ENCODE measurements at places on chromosomes 4 and X. TPM values are rescaled to one million over a fixed set of nuclear protein-coding genes. Genes with fewer than 3 reads are reported as not detected.

GRCh38 chr4:26764231-26764630, 96.4 kb upstream of the STIM2 start:
- no peaks in the 10 kb centered on the region for H3K4me1 ChIP-seq
- H3K27me3 ChIP-seq = no peaks in the 10 kb centered on the region
- H3K4me3 ChIP-seq = no peak overlapping the region
- no peak for DNase-seq
- H3K27ac ChIP-seq = no peak overlapping the region

GRCh38 chr4:42596918-42597317, 60.0 kb downstream of the ATP8A1 start:
- H3K27me3 ChIP-seq = no peaks in the 10 kb centered on the region
- H3K4me1 ChIP-seq = no peaks in the 10 kb centered on the region
- DNase-seq = no peak
- no peak overlapping the region for H3K4me3 ChIP-seq

DNA sequence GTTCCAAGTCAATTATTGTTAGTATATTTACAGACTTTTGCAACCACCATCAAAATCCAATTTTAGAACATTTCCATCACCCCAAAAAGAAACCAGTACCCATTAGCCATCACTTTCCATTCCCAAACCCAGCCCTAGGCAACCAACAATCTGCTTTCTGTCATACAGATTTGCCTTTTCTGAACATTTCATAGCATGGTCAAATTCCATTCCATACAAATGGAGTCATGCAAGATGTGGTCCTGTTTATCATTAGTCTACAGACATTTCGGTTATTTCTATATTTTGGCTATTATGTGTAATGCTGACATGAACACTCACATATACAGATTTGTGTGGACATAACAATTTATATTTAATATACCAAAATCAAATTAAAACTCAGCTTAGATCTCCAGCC, 508.7 kb downstream of the ZNF674 start:
- no peak overlapping the region for H3K27ac ChIP-seq
- H3K4me3 ChIP-seq = no peak overlapping the region
- H3K36me3 ChIP-seq = no peaks in the 10 kb centered on the region

DNA sequence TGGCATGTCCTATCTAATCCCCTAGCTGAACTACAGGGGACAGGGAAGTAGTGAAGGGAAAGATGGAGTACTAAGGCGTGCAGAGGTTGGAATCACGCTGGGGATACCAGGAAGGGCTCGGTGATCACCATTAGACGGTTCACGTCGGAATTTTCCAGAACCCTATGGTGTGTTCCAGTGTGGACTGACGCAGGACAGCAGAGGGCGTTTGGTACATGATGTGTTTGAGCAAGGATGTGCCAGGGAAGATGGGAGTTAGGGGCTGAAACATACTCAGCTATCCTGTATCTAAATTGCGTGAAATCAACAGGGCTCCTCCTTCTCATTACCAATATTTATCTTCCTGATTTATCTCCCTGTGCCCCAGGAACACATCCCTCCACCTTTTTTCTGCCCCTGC, 33.7 kb downstream of the PRPS2 start:
- no peaks in the 10 kb centered on the region for H3K27me3 ChIP-seq
- H3K36me3 ChIP-seq = no peaks in the 10 kb centered on the region
- H3K4me3 ChIP-seq = no peak overlapping the region
- H3K4me1 ChIP-seq = no peaks in the 10 kb centered on the region
- H3K27ac ChIP-seq = no peak overlapping the region
- DNase-seq = no peak

REST gene
- 27.8 TPM for total RNA-seq
